Stimulated activated CD8-positive, alpha-beta memory T cell treated with anti-CD3 and anti-CD28 coated beads, Interleukin-2, amount 100 ng/mL, for 48 hours (primary cell): ENCODE measurements at places on chromosomes 3 and 15.
A peak's percentile ranks its signal among the peaks of the same experiment; 100 is the strongest.

- DNase-seq = no peak
These were observed 30.3 kb downstream of the RPN1 start for GRCh38 chr3:128620268-128620691.

DNA sequence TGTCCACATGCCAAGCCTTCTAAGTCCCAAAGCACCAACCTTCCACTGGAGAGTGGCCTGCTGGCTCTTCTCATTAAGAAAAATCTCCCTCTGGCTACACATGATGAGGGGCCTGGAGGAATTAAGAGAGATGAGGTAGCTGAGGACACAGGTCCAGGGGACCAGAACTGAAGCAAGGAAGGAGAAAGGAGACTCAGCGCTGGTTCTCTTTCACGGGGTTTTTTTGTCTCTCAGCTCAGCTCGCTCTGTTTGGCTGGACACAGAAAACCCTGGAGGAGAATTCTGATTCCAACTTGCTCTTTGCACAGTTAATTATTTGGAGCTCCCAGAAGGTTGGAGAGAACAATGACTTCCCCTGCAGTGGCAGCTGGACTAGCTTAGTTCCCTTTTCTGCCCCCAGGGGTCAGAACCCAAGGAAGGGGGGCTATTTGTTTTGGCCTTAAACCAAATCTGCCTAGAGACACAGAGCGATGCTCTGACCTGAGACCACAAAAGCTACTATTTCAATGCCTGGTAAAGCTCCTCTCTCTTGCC, 507.6 kb downstream of the FHIT start:
- no peak for DNase-seq

DNA sequence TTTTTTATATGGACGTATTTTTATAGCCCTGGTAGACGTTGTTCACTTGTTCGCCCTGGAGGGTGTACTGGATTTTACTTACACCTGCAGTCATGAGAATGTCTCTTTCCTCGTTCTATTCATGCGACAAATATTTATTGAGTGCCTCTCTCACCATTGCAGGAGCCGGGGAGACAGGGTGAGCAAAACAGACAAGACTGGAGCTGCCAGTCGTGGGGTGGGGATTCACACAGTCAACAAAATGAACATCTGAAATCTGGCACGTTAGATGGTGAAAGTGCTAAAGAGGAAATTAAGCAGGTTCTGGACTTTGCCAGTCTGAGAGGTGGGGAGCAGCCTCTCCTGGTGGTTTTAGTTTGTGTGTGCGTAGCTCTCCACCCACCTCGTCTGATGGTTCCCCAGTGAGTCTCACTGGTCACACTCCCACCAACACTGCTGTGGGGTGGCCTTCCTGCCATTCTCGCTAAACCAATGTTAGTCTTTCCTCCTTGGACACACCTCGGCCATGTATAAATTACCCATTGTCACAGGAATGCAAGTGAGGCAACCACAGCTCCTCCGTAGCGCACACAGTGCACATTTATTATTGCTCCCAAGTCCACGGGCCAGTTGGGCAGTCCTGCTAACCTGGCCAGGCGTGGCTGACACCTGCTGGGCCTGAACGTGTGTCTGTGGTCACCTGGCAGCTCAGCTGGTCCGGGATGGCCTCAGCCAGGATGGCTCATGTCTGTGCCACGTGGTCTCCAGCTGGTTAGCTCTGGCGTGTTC, 31.5 kb downstream of the FBLN2 start:
- no peak for DNase-seq

DNA sequence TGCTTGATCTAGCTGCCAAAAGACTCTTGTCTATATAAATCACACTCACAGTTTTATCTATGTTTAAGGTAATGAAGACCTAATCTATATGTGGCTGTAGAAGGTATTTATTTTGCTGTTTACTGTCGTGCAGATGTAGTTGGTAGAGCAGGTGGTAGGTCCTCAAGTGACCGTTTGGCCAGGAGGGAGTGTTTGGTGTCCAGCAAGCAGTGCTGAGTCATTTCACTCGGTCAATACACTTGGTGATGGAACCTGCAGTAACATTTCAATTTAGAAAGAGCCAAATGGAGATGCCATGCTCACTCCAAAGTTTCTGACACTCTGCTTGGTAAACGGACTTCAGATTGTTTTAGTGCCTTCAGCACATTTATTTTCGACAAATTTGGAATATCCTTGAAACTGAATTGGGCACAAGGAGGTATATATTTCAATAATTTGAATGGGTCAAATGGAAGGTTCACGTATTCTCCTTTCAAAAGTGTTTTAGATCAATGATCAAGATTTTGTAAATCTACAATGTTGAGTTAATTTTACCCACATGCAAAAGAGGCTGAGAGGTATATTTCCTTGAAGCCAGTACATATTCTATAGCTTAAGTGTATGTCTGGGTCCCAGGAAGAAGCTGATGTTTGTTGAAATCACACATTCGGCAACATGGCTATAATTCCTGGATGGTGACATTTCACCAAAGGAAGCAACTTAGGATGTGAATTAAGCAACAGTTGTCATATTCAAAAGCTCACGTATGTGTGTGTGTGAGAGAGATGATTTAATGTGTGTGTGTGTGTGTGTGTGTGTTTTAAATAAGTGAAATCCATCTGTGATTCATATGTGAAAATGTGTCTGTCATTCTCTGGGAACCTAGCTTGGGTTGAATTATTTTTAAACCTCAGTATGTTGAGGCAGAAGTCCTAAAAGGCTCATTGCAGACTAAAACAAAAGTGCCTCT, 7.7 kb upstream of the CX3CR1 start:
- no peak for DNase-seq

GRCh38 chr15:92878593-92879053, 21.5 kb upstream of the CHD2 start:
- DNase-seq = no peak

- DNase-seq = peak; percentile 24
These were observed 4.6 kb upstream of the SIN3A start for GRCh38 chr15:75455982-75456531.

DNA sequence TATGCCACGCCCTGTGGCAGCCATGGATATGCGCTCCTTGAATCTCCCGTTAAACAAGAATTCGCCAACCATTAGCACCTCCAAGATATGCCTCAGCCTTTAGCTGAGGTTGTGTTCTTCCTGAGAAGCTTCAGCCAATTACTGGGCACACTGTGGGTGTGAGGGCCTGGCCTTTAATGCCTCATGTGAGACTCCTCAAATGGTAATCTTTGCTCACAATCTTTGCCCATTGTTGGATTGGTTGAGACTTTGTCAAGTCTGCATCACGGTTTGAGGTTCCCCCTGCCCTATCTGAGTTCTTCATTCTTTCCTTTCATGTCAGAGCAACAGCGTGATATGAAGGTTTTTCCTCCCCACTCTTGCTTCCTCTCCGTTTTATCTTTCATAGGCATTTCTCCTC, 108.1 kb upstream of the CCDC54 start:
- no peak for DNase-seq

- DNase-seq = no peak
These were observed 67.9 kb downstream of the FGF7 start for GRCh38 chr15:49490966-49491365.

- no peak for DNase-seq
These were observed 6.4 kb upstream of the SH2D7 start for GRCh38 chr15:78085928-78086327.
